ENCODE measurements at places on chromosomes 11 and 22. TPM values are rescaled to one million over a fixed set of nuclear protein-coding genes. Genes with fewer than 3 reads are reported as not detected.
A peak's percentile ranks its signal among the peaks of the same experiment; 100 is the strongest.

DNA sequence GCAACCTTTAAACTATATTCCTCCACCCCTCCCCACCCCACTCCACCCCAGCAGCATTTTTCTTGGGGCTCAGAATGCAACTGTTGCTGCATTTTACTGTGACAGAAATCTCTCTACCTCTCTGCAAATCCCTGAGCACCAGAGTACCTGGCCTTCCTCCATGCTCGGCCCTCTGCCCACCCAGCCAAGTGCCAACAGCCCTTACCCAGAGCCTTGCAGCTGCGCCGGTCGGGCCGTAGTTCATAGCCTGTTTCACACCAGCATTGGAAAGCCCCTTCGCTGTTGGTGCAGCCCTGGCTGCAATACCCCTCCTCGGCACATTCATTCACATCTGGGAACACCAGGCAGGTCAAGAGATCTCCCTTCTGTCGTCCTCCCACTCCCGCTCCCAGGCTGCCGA is 23.4 kb downstream of the LRP4 start:
- no peaks in the 10 kb centered on the region for H3K27me3 ChIP-seq
- no peak overlapping the region for H3K4me3 ChIP-seq

DNA sequence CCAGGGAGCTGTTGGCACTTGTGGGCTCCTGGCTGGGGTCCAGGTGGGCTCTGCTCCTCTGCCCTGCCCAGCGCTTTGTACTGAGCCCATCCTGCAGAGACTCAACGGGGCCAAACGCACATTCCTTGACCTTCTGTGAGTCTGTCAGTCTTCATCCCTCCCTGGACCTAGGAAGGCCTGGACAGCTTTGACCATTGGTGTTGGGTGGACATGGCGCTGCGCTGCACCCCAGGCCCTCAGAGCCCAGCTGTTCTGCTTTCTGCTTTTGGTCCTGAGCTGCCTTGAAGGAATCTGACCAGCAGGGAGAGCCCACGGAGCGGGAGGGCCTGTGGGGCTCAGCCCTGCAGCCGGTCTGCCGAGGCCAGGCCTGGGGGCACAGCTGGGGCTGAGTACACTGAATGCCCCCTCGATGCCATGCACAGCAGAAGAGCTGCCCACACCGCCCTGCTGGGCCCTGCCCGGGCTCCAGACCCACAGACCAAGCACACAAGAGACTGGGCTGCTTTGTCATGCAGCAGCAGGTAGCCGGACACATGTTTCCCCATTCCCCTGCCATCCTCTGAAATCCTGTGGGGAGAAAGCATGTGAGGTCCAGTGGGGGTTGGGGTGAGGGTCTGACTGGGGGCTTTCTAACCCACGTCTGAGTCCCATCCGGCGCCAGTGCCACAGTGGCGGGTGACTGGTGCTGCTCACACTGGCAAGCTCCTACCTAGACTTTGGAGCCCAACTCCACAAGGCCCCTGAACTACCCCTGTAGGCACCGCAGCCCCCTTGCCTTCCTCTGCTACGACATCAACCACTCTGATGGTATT is 24.1 kb upstream of the CCDC188 start:
- no peak overlapping the region for H3K4me3 ChIP-seq
- no peaks in the 10 kb centered on the region for H3K36me3 ChIP-seq
- no peaks in the 10 kb centered on the region for H3K27me3 ChIP-seq
- H3K4me1 ChIP-seq = no peaks in the 10 kb centered on the region
- no peak overlapping the region for H3K27ac ChIP-seq
- DNase-seq = no peak

- H3K27me3 ChIP-seq = no peaks in the 10 kb centered on the region
- H3K36me3 ChIP-seq = no peaks in the 10 kb centered on the region
- no peak overlapping the region for H3K27ac ChIP-seq
- peaks cover 5% of the 10 kb centered on the region for H3K4me1 ChIP-seq
- DNase-seq = no peak
- no peak overlapping the region for H3K4me3 ChIP-seq
Observed at GRCh38 chr11:2555891-2556290, 111.1 kb downstream of the KCNQ1 start.

Gene GTPBP1
- 32.2 TPM for total RNA-seq

- DNase-seq = no peak
- no peak overlapping the region for H3K4me3 ChIP-seq
- no peaks in the 10 kb centered on the region for H3K27me3 ChIP-seq
- H3K36me3 ChIP-seq = no peaks in the 10 kb centered on the region
Observed at GRCh38 chr11:17878743-17879142, 134.1 kb downstream of the SERGEF start.

- no peak overlapping the region for H3K27ac ChIP-seq
- H3K4me1 ChIP-seq = peaks cover 6% of the 10 kb centered on the region
- no peak overlapping the region for H3K4me3 ChIP-seq
- H3K27me3 ChIP-seq = no peaks in the 10 kb centered on the region
- H3K36me3 ChIP-seq = no peaks in the 10 kb centered on the region
- no peak for DNase-seq
Observed at GRCh38 chr11:133896642-133897330, 51.5 kb upstream of the SPATA19 start.

DNA sequence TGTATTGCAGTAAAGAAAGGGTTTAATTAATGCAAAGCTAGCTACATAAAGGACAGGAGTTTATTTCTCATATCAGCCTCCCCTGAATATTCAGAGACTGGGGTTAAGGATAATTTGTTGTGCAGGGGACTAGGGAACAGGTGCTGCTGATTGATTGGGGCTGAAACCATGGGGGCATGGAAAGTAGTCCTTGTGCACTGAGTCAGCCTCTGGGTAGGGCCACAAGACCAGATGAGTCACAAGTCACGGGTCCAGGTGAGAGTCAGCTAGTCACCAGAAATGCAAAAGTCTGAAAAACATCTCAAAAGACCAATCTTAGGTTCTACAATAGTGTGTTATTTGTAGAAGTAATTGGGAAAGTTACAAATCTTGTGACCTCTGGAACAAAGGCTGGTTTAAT is 32.9 kb upstream of the SYT13 start:
- peaks cover 7% of the 10 kb centered on the region for H3K4me1 ChIP-seq
- DNase-seq = no peak
- no peaks in the 10 kb centered on the region for H3K27me3 ChIP-seq

DNA sequence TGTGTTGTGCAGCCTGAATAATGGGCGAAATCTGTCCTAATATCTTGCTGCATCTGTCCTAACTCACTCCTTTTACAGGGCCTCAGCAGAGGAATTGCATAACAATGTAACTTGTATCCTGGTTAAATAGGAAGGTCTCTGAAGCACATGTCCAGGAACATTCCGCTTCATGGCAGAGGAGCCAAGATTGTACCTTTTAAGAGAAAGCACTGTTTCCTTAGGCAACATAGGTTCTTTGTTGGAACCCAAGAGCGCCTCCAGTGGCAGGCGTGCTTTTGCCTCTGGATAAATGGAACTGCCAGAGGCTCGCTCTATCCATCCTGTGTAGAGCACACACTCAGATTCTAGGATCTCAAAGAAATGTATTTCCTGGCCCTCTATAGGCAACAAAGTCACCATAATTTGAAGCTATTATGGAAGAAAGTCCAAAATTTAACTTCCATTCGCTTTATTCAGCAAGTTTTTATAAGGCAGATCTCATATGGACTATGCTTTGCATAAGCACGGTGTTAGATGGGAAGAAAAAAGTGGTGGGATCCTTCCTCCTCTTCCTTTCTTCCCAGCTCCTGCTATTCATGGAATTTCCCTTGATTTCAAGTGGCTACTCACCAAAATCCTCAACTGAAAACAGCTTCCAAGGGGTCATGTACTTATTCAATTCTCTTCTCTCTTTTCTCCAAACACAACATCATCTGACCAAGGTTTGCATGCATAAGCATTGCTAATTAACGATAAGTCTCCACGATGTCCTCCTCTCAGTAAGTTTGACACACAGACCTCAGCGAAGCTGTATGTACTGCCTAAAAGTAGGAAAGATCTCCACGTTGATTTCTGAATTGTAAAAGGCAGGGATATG is at the start of gene BLID:
Gene BLID (minus strand): TSS at position 692 of the 856 bp plus-strand sequence. CDS start 293 bp downstream, at position 399.
- H3K27me3 ChIP-seq = no peaks in the 10 kb centered on the region
- no peak within 1 kb of the TSS for H3K4me3 ChIP-seq
- no peak within 1 kb of the TSS for H3K27ac ChIP-seq
- H3K4me1 ChIP-seq = no peaks in the 10 kb centered on the region

DNA sequence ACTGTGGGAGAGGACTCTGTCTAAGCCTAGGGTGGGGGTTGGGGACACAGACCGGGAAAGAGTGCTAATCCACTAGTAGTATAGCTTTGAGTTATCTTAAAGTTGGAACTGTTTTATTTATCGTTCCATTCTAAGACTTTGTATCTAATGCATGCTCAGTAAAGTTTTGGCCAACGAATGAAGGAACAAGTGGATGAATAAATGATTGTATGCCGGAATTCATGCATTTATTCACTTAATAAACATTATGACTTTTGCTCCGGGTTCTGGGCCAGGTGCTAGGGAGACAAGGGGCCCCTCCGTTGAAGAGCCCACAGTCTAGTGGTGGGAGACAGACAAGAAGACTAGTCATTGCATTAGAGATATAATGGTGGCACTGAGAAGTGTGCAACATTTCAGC is 645 bp downstream of the RNF121 start:
- no peak for DNase-seq
- no peaks in the 10 kb centered on the region for H3K27me3 ChIP-seq
- no peaks in the 10 kb centered on the region for H3K36me3 ChIP-seq
- H3K4me3 ChIP-seq = peak overlapping the region; percentile 90

Gene DCDC1
- total RNA-seq = 0.15 TPM

Gene MS4A7
- 27.7 TPM for total RNA-seq

Gene LRP5
- 34.6 TPM for total RNA-seq

- H3K4me1 ChIP-seq = peaks cover 2% of the 10 kb centered on the region
- H3K27ac ChIP-seq = no peak overlapping the region
- H3K4me3 ChIP-seq = no peak overlapping the region
- no peaks in the 10 kb centered on the region for H3K27me3 ChIP-seq
- H3K36me3 ChIP-seq = no peaks in the 10 kb centered on the region
Observed at GRCh38 chr11:57224537-57224936, 12.5 kb downstream of the APLNR start.

GRCh38 chr22:50047346-50047745 is 10.8 kb downstream of the TTLL8 start:
- no peaks in the 10 kb centered on the region for H3K27me3 ChIP-seq
- no peak overlapping the region for H3K4me3 ChIP-seq
- no peak for DNase-seq
- no peaks in the 10 kb centered on the region for H3K36me3 ChIP-seq
- H3K27ac ChIP-seq = no peak overlapping the region
- H3K4me1 ChIP-seq = no peaks in the 10 kb centered on the region

DNA sequence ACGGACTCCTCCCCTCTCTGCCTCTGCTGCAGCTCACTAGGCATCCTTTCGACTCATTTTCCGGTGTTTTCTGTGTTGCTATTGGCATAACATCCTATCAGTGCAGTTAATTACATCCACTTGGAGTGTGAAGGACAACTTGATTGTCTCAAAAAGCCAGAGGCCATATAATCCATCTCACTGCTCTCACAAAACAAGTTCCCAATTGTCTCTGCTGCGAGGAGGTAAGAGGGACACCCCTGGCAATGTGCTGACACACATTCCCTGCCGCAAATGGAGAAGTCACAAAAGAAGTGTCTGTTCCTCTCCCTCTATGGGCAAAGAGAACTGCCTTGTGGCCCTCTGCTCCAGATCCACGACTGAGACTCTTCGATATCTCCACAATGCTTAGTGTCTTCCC is 618.4 kb downstream of the OPCML start:
- H3K27ac ChIP-seq = no peak overlapping the region
- H3K4me1 ChIP-seq = no peaks in the 10 kb centered on the region
- no peaks in the 10 kb centered on the region for H3K27me3 ChIP-seq
- no peaks in the 10 kb centered on the region for H3K36me3 ChIP-seq
